Cardiac fibroblast (primary cell): ENCODE measurements at places on chromosomes 12 and 14.

DNA sequence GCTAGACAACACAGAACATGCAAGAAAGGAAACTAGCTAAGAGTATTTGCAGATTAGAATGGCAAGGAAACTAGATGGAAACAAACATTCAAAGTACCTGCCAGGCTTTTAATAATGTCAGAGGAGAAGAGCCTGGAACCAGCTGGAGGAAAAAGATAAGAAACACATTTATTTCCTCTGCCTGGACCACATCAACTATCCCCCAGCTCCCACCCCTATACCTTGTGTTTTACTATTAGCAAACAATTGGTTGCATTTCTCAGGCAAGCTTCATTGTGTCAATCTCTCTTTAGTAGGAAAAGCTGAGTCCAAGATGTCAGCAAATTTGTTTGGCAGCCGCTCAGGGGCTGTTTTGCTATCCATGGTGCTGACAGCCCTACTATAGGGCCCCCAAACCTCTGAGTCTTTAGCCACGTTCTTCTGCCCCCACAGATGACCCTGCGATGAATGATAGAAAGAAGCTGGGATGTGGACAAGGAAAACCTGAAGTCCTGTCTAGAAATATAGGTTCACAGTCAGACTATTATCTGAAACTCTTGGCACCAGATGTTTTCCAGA is 11.6 kb upstream of the SYNDIG1L start:
- no peak for DNase-seq

DNA sequence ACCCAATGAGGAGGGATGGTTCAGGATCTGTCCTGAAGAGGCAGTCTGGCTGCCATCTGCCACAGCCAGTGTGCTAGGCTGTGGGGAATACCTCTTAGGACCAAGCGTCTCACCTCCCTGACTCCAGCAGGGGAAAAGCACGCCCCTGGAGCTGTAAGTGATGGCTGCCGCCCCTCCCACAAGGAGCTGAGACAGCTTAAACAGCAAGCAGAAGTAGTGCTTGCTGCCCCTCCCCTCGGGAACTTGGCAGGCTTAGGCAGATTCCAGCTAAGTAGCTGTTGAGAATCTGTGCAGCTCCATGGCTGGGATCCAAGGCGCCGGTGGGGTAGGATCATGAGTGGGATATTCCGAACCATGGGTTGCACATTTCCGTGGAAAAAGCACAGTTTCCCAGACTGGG is 360.4 kb upstream of the MDGA2 start:
- DNase-seq, result no peak

DNA sequence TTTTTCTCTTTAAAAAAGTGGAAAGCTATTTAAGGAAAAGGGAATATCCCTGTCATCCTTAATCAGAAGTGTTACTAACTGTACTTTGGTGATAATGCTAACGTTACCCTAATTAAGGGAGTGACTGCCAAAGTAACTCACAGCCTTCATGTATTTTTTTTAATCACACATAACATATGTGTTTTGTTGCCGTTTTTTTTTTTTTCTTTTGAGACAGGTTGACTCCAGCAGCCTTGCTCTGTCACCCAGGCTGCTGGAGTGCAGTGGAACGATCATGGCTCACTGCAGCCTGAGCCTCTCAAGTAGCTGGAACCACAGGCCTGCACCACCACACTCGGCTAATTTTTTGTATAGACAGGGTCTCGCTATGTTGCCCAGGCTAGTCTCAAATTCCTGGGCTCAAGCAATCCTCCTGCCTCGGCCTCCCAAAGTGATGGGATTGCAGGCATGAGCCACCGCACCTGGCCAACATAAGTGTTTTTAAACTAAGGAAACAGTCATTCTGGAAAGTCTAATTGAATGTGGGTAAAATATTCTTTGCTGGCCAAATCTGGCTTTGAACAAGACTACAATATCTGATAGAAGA is 56.5 kb downstream of the HECTD4 start:
- no peak for DNase-seq

- peak; percentile 61 for DNase-seq
Measured at GRCh38 chr12:113194971-113195391, 9.5 kb downstream of the RITA1 start.

DNA sequence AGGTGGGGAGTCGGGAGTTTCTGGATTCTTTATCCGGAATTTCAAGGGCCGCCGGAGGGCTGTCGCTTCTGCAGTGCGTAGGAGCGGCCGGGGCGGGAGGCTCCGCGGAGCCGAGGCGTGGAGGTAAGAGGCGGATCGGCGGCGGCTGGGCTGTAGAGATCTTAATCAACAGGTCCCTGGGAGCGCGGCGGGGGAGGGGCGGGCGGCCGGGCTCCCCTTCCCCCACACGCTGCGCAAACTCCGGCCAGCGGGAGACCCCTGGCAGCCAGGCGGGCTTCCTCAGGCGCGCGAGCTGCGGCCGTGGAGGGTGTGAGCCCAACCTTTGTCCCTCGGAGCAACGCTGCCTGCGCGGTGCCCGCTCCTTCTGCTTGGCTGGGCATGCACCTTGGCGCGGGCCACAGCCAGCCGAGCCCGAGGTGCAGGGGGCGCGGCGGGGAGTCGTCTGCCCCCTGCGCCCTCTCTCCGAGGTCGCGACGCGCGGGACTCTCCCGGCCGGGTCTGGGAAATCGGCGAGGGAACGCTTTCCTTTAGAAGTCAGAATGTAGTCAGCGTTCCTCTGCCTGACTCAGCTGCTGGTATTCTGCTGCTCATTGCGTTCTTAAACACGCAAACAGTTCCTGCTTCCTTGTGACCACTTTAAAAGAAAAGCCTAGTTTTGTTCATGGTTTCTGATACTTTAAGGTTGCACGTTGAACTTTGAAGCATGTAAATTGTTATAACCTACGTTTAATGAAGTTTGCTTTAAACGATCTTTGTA is at the start of gene PALS1:
Gene PALS1 (plus strand): TSS at position 25 of the 757 bp plus-strand sequence. CDS start 37,736 bp downstream, outside the sequence.
- DNase-seq, result peak; percentile 92

DNA sequence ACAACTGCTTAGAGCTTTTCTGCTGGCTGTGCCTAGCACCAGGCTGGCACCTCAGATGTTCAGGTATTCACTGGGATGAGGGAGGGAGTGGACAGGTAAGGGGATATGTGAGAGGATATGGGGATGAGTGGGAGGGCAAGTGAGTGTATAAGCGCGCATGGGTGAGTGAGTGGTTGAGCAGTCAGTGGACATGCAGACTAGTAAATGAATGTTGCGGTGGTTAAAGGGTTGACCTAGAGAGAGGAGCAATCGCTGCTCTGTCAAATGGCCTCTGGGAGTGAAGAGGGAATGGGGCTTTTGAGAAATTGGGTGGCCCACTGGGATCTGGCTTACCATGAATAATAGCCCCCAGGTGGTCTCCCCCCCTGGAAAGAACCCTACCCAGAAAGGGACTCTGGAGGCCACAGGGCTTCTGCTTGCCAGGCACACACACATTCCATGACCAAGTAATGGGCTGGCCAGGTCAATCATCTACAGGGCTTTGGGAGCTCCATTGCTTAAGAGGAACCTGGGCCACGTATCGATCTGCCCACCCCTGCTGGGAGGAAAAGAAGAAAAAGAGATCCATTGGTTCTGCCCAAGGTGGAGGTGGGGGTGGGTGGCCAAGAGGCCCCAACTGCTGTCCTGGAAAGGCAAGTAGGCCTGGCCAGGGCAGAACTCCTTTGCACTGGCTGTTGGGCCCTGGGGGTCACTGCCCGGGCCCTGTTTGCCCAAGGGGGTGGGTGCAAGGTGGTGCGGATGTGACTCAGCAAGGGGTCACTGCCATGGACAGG is 30.8 kb upstream of the ZFP36L1 start:
- DNase-seq, result no peak

- DNase-seq, result peak; percentile 59
Measured at GRCh38 chr12:46402451-46402850, 29.9 kb upstream of the SLC38A2 start.

DNA sequence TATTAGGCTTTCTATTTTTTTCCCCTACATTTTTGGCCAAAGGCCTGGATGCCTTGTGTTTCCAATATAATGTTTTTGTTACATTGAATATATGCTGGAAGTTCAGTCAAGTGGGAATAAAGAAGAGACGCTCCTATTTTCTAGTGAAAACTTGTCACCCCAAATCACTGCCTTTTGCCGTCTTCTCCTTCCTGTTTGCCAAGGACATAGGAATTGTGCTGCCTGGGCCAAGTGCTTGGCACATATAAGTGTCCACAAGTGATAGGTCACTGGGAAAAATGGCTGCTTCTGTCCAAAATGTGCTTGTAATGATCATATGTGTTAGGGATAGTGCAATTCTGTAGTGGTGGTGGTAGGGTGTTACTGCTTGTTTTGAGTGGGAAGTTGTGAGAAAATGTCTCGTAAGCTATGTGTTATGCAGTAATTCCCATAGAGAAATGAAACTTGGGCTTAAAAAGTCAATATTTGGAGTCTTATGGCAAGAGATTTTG is 11.6 kb upstream of the KCNJ8 start:
- DNase-seq, result no peak

GRCh38 chr12:3107071-3107583 is 29.9 kb downstream of the TSPAN9 start:
- DNase-seq, result peak; percentile 47

DNA sequence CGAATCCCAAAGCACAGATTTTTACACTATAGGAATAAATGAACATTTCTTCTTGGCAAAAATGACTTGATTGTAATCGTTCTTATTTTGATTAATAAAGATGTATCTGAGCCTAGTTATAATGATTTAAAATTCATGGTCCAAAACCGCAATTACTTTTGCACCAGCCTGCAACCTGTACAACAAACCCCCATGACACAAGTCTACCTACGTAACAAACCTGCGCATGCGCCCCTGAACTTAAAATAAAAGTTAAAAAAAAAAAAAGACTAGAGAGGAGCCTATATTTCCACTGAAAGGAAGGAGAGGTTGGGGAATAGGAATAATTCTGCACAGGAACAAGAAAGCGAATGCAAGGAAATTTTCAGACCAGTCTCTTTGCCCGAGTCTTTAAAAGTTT is 145.2 kb downstream of the SCARB1 start:
- no peak for DNase-seq

DNA sequence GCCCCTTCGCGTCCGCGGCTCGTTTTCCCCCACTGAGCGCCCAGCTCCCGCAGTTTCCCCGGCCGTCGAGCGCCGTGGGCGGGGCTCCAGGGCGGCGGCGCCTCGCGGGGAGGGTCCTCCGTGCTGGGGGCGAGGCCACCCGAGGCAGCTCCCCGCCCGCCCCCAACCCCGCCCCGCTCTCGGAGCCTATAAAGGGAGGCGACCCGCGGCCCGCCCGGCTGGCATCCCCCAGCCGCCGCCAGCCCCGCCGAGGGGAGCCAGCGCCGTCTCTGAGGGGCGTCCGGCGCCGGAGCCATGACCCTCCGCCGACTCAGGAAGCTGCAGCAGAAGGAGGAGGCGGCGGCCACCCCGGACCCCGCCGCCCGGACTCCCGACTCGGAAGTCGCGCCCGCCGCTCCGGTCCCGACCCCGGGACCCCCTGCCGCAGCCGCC is at the start of gene TAMALIN:
Gene TAMALIN (plus strand): TSS at position 221 of the 432 bp plus-strand sequence. CDS start 74 bp downstream, at position 295.
- DNase-seq, result peak; percentile 47

DNA sequence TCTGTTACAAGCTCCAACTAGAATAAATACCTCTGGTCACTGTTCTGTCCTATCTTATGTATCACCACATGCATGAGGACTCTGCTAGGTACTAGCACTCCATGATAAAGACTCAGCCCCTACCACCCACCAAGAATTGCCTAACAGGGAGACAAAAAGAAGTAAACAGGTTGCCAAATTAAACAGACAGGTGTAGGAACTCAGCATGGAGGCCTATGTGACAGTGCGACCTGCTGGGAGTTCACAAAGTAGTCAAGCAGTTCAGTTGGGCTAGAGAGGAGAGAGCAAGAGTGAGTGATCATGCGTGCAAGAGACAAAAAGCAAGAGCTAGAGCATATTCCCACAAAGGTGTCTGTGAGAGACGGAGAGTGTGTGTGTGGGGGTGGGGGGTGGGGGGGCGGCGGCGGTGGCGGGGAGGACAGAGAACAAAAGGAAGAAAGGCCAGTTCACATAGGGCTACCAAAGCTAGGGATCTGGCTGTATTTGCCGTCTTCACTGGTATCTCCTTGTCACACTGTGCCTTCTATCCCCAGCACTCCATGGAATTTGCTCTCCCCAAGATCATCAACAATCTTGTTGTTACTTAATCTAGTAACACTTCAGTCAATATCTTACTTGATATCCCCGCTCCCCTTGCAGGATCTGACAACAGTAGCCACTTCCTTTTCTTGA is 81.2 kb downstream of the SPPL3 start:
- no peak for DNase-seq

GRCh38 chr12:87405918-87406317 is 623.3 kb downstream of the C12orf50 start:
- DNase-seq, result peak; percentile 14

DNA sequence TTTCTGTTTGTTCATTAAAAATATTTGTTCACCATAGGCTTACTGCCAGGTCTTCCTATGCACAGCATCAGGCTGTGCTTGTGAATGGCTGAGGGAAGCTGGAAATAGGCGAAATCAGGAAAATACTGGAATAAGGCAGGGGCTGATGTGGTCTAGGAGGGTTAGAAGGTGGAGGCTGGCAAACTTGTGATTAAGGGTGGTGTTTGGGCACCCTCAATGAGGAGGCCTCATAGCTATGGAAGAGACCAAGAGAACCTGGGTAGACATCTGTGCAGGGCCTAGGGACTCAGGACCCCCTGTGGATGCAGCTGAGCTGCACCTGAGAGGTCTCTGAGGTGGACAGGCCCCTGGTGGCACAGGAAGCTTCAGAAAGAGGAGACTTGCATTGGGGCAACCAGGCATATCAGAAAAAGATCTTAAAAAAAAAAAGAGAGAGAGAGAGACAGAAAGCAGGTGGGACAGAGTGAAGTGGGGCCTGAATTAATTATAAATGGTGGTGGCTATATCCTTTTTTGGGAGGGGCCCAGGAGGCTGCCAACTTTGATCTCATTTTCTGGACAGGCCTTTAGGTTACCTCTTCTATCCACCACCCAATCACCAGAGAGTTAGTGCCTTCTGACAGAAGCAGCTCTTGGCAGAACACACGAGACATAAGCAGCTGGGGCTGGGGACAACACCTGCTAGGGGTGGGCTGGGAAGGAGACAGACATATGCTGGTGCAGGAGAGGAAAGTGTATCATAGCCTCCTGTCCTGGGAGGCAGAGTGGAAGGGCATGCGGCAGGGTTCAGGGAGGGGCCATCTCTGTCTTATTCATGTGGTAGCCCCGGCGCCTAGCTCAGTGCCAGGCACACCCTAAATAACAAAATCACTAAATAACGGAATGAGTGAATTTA is 46.7 kb upstream of the ATP23 start:
- peak; percentile 21 for DNase-seq

- no peak for DNase-seq
Measured at GRCh38 chr14:60654334-60654821, 5.1 kb upstream of the SIX1 start.
